ENCODE measurements at places on chromosomes 1 and 21. TPM values are rescaled to one million over a fixed set of nuclear protein-coding genes. Genes with fewer than 3 reads are reported as not detected.
A peak's percentile ranks its signal among the peaks of the same experiment; 100 is the strongest.

DNA sequence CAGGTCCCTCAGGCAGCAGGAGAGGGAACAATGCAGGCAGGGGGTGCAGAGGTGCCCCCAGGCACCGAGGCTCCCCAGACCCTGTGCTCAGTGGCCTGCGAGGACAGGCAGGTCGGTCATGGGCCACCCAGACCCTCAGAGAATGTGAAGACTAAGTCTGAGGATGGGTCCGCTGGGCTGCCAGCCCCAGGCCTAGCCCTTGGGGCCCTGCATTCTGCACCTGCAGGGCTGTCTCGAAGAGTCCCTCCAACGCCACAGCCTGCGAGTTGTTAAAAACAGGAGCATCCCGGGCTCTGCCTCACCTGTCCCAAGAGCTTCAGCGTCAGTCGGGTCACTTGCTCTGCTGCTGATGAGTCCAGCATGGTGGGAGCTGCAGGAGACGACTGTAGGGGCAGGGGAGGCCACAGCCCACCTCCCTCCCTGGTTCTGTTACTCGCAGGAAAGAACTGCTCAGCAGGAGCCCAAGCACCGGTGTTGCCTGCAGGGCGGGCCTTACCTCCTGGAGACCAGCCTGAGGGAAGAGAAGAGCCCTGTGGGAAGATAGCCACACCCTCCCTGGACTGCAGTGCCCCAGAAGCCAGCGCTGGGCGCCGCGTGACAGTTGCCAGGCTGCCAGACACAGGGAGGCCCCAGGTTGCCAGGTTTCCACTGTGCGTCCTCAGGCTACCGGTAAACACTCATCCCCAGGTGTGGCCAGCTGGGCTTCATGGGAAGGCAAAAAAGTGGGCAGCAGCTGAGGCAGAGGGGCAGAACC lies 5.8 kb downstream of the C21orf58 start:
- no peak for DNase-seq

DNA sequence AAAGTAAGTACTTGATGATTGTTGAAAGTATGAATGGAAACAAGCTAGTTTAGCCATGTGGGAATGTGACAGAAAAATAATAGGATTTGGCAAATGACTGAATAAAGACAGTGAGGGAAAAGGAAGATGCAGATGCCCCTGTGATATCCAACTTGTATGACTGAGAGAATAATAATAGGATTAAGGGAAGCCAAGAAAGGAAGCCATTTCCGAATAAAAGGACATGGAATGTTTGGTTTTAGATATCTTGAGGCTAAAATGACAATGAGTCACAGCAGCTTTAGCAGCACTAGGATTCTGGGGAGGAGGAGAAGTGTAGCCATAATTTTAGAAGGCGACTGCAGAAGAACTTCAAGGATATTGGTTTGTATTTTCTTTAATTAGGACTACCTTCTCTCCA lies 109.2 kb downstream of the TTLL7 start:
- DNase-seq, result no peak

- no peak for DNase-seq
Observed at GRCh38 chr1:41678111-41678878, 193.8 kb upstream of the EDN2 start.

DNA sequence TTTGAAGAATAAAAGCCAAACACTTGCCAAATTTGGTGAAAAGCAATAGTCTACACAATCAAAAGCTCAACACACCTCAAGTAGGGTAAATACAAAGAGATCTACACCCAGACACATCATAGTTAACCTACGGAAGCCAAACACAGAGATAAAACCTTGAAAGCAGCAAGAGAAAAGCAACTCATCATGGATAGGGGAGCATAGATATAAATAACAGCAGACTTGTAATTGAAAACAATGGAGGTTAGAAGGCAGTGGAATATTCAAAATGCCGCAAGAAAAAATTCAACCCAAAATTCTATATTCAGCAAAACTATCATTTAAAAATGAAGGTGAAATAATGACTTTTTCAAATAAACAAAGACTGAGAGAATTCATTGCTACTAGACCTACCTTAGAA lies 105.1 kb downstream of the ITSN1 start:
- no peak for DNase-seq

DNA sequence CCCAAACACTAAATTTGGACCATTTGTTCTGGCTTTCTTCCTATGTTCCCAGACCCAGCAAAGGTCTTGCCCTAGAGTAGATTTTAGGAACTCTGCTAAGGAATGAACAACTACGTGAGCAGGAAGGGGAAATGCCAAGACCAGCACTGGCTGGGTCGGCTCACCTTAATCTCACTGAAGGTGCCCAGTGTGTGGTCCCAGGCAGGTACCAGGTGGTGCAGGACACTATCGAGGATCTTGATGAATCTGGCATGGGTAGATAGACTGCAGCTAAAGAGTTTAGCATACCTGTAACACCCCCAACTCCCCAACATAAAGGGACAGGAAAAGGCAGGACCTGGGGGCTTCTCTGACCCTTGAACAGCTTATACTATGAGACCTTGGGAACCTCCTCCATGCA lies 3.0 kb downstream of the HECTD3 start:
- DNase-seq, result no peak

DNA sequence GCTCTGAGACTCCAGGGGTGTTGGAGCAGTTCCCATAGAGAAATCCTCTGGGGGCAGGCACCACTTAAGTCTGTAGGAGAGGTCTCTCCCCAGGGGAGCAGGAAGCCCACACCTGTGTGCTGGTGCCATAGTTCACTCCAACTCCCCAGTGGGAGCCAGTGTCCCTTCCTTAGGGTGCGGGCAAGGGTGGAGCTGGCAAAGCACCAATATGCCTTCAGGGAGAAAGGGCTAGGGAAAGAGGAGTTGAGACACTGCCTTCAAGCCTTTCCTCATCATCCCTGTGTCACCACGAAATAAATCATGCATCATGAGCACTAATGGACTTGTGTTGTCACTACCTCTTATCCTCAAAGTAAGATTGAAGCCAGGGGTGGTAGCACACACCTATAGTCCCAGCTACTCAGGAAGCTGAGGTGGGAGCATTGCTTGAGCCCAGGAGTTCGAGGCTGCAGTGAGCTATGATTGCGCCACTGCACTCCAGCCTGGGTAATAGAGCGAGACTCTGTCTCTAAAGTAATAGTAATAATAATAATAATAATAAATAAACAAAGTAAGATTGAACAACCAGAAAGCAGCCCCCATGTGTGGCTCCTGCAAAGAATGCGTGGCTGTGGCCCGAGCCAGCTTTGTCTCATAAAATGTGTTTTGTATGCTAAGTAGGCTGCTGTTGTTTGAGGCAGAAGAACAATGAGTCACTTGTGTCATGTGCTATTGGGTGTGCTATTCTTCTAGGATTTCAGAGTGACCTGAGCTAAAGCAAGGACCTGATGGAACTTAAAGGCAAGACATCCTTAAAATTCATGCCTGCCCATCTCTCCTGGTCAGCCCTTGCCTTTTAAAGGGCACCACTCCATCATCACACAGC lies 6.7 kb upstream of the TIE1 start:
- no peak for DNase-seq

DNA sequence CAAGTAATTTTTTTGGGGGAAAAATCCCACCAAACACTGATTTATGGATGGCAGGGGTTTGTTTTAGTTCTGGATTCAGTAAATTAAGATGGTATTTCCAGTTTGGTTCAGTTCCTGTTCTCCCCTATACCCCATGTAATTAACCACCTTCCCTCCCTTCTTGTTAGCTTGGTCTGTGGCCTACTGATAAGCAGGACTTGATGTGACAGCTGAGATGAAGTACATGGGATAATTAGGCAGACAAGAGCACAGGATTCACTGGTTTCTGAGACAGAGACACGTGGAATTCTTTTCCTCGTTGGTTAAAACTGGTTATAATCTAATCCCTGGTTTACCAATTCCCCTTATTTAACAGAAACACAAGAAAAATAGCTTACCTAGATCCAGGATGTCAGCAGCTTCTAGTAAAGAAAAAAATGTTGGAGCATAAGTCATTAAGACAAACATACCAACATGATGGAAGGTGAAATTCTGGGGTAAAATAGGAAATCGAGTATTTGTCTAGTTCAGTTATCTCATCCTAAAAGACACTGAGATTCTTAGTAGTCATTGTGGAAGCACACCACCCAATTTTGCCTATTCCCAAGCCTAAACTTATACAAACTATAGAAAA lies 81.5 kb downstream of the SCMH1 start:
- no peak for DNase-seq

DNA sequence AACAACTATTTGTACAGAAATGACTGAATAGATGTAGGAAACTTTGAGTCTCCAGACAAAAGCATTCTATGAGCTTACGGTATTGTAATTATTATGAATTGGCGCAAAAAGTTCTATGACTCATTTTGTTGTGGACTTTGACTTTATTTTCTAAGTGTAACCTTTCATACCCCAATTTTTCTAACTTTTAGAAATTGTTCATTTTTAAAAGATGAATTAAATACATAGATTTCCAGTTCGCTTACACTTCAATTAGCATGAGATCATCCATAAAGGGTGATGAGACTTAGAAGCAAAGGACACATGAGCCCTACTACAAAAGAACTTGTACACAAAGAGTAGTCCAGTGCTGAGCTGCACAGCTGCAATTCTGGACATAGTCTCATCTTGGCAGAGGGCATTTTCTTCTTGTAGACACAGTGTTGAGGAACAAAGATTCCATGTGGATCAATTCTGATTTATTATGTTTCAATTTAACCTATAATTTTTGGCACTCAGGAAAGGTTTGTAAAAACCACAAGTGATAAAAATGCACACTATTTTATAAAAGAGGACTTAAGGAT lies 431.1 kb downstream of the LRRIQ3 start:
- DNase-seq, result no peak

- DNase-seq, result peak; percentile 41
Observed at GRCh38 chr1:24727501-24728216, 17.6 kb upstream of the CLIC4 start.

- no peak for DNase-seq
Observed at GRCh38 chr1:196372896-196373536, 235.2 kb downstream of the KCNT2 start.

DNA sequence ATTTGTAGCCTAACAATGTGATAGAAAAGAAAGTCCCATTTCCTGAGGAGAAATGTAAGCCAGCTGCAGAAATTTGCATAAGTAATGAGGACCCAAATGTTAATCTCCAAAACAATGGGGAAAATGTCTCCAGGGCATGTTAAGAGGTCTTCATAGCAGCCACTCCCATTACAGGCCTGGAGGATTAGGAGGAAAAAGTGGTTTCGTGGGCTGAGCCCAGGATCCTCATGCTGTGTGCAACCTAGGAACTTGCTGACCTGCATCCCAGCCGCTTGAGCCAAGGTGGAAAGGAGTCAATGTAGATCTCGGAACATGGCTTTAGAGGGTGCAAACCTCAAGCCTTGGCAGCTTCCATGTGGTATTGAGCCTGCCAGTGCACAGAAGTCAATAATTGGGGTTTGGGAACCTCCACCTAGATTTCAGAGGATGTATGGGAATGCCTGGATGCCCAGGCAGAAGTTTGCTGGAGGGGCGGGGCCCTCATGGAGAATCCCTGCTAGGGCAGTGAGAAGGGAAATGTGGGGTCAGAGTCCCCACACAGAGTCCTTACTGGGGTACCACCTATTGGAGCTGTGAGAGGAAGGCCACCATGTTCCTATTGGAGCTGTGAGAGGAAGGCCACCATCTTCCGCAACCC lies 14.2 kb upstream of the F13B start:
- DNase-seq, result no peak

DNA sequence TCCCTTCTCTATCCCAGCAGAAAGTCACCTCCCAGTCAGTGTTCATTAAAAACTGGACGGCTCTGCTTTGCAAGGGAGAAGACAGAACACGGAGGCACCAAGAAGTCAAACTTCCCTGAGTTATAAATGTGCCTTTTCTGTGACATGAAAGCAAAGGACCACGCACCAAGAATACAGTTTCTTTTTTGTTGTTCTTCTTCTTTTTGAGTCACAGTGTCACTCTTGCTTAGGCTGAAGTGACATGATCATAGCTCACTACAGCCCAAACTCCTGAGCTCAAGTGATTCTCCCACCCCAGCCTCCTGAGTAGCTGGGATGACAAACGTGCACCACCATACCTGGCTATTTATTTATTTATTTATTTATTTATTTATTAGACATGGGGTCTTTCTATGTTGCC lies 22.7 kb downstream of the GLUL start:
- no peak for DNase-seq

- DNase-seq, result no peak
Observed at GRCh38 chr1:27400963-27401341, 8.5 kb downstream of the GPR3 start.

DNA sequence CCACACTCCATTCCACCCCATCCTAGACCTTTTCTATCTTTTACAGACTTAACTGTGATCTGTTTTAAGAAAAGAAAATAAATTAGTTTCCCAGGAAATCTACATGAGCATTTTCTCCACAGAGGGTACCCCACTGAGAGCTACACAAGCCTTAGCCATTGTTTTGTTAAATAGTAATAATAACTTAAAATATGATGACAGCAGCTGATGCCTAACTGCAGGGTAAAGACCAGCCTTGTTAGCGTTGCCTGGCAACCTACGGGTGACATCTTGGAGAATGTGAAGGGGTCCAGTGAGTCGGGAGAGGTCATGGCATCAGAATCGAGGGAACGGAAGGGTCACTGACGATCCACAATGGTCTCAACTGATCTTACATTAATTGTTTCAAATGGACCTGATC lies 233.2 kb upstream of the PBX1 start:
- no peak for DNase-seq

GRCh38 chr1:151641229-151641628 lies 29.4 kb downstream of the SNX27 start:
- DNase-seq, result no peak

DNA sequence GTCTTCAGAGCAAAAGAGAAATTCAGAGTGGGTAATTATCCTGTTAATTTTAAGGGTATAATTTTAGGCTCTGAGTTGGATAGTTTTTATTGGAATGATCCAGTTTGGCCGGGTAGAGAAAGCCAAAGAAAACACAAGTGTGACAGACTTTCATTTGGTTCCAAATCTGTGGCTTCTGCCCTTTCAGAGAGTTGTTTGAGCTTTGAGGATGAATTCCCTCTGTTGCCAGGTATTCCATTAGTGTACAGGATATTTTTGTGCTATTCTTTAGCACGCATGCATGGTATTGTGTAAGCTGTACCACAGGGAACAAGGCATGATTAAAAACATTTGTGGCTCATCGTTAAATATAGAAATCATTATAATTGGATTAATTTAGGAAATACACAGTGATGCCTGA lies 384.4 kb downstream of the ADGRL2 start:
- no peak for DNase-seq

DNA sequence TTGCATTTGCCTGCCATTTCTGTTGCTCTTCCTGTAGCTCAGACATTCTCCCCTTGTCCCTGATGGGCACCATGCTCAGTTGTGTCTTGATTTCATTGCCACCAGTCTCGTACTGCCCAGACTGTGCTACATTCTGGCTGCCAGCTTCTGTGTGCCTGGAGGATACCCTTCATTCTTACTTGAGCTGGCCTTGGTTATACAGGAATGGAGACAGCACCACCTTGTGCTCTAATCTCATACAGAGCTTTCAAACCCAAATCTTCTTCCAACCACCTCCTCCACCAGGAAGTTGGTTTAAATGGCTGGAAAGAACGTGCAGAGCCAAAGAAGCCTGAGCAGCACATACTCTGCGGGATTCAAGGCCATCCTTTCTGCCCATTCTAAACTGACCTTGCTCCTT lies 165.3 kb downstream of the SLC35F3 start:
- DNase-seq, result no peak

The CSF3R gene
- total RNA-seq, result 0.25 TPM

The RHD gene
- not detected for total RNA-seq

The JAM2 gene
- total RNA-seq, result 0.07 TPM

The HSD3B2 gene
- total RNA-seq, result not detected

The STUM gene
- total RNA-seq, result not detected

All from activated naive CD4-positive, alpha-beta T cell treated with anti-CD3 and anti-CD28 coated beads for 36 hours (primary cell).